Caco-2 (cell line): ENCODE measurements at places on chromosomes 6 and 20.
A peak's percentile ranks its signal among the peaks of the same experiment; 100 is the strongest.

- DNase-seq = no peak
These were observed 98.1 kb downstream of the RALGAPA2 start for GRCh38 chr20:20614391-20614790.

GRCh38 chr6:87945181-87945580 is 102.5 kb upstream of the SPACA1 start:
- DNase-seq = no peak

DNA sequence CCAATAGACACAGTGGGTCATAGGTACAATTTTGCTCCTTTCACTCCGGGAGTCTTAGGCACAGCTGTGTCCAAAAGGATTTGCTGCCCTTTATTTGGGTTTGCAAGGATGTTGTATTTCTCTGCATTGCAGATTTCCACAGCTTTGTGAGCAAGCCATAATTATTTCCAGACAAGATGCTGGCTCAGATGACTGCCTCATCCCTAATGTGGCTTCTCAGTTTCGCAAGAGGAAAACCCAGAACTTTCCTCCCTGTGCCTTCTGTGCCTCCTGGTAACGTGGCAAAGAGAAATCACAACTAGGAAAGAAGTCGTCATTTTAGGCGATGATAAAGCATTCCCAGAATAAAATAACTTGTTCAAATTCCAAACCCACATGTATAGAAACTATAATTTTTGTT is 33.7 kb downstream of the FAM50B start:
- no peak for DNase-seq

- DNase-seq = peak; percentile 32
These were observed 63.1 kb downstream of the MYH7B start for GRCh38 chr20:35018590-35019371.

DNA sequence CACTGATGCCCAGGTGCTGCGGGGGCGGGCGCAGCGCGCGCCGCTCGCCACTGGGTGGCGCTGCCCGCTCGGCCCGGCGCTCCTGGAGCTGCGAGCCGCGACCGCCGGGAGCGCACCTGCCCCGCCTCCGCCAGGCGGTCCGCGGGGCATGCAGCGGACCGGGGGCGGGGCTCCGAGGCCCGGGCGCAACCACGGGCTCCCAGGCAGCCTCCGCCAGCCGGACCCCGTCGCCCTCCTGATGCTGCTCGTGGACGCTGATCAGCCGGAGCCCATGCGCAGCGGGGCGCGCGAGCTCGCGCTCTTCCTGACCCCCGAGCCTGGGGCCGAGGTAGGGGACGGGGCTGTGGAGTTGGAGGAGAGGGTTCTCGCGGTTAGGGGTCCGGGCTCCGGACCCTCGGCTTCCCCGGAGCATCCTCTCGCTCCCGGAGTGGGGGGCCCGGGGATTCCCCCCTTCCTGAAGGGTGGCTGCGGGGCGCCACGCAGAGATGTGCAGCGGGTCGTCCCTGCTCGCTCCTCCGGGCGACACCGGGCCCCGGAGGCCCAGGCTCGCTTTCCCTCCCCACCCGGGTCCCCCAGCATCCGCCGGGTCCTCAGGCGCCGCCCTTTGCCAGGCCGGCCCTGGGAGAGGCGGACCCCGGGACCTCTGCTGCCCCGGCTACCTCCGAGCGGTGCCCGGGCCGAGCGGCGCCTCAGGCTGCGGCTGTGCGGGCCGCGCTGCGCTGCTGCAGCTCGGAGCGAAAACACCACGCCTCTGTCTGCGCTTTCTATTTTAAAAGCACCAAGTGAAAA is at the start of gene BCAS4:
BCAS4 (plus strand) TSS at position 216 of the 789 bp plus-strand sequence; CDS start at position 239, 23 bp downstream.
- DNase-seq = peak; percentile 90

GRCh38 chr6:36547646-36548400 is 544 bp upstream of the STK38 start:
- DNase-seq = no peak

DNA sequence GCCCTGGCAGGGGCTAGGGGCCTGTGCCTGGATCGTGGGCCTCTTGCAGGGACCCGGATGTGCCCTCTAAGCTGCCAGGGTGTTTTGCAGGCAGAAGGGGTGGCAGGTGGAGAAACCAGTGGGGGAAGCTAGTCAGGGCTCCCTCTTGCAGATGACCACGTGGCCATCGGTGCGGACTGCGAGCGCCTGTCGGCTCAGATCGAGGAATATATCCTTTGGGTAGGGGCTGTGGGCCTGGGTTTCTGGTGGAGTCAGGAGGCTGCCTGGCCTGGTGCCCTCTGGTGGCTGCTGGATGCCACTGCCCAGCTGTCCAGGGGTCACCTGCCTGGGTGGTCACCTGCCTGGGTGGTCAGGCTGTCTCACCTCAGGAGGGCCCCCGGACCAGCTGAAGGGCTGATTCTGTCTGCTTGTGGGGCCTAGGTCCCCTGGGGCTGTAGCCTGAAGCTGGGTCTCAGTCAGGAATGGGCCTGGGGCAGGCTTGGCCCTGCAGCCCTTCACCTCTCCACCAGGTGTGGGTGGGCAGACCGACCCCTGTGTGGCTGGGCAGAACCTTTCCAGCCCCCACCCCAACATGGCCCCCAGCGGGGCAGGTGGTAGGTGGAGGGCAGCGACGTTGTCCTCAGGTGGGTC is 6.7 kb downstream of the TCEA2 start:
- DNase-seq = peak; percentile 84

- DNase-seq = no peak
These were observed 81.8 kb downstream of the CLIC5 start for GRCh38 chr6:45933855-45934254.

GRCh38 chr6:111997853-111998208 is 56.1 kb upstream of the CCN6 start:
- no peak for DNase-seq

DNA sequence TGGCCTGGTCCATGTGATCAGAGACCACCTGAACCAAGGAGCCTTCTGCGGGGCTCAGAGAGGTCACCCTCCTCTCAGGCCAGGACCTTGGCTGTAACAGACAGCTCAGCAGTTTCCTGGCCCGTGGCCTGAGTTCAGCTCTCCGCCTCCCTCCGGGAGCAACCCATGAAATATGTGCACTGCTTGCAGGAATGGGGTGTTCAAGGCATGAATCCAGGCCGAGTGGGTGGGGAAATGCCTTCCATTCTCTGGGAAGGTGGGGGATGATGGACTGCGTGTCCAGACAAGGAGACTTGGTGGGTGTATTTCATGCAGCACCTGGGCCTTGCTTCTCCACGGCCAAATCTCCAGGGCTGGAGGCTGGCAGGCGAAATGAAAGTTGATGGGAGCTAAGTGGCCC is 46.0 kb downstream of the SIRPA start:
- no peak for DNase-seq

DNA sequence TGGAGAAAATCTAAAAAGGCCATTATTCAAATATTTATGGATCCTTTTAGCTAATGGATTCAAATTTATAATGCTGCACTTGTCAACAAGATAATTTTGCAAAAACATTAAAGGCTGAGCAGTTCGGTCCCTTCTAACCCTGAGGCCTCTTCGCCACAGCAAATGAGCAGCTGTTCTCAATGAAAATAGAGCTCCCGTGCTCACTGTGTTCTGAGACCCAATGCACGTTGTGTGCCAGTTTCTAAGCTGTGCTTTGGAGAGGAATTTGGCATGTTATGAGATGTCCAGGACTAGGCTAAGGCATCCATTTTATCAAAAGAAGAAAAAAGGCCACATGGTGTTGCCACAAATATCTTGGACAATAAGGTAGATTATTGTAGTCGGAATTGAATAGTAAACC is 220.1 kb upstream of the TSHZ2 start:
- no peak for DNase-seq

- DNase-seq = no peak
These were observed 45.5 kb downstream of the IRF4 start for GRCh38 chr6:437037-437392.

DNA sequence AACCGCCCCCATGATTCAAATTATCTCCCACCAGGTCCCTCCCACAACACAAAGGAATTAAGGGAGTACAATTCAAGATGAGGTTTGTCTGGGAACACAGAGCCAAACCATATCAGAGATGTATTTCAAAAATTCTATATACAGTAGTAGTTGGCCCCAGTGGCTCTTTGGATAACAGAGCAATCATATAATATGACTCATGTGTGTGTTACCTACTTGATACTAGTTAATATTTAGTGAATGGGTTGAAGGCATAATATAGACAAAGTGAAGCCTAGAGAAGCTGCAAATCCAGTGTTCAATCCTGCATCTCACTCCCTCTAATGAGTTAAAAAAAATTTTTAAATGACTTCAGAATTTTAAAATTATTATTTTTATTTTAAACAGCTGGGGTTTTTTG is 43.2 kb downstream of the KAT14 start:
- no peak for DNase-seq

- DNase-seq = no peak
These were observed 18.2 kb downstream of the TBC1D20 start for GRCh38 chr20:444117-444516.

DNA sequence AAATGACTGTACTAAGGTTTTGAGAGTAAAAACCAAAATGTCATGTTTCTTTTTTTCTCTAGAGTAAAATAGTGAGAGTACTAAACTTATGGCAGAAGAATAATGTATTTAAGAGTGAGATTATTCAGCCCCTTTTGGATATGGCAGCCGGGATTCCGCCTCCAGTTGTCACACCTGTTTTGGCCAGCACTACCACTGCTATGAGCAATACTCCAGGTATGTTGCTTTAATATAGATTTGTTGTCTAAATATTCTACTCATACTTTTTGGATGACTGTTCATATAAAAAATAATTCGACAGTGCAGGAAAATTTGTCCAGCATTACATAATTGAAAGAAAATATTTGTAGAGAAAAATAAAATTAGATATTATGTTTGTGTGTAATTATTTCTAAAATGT is 59.5 kb downstream of the SCAF8 start:
- no peak for DNase-seq

DNA sequence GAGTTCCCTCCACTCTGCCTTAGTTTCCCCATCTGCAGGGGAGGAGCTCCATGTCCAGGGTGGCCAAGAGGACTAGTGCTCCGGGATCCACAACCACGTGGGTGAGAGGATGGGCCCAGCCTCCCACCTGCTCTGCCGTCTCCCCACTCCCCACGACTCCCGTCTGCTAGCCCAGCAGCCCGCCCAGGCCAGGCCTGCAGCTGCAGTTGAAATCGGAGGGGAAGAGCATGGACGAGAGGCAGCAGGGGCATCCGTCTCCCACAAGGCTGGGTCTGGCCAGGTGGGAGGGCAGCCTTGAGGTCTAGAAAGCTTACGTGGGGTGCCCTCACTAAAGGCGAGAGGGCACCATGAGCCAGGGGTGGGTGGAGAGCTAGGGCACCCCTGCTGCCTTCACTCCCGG is 8.6 kb downstream of the NOL4L start:
- DNase-seq = no peak

DNA sequence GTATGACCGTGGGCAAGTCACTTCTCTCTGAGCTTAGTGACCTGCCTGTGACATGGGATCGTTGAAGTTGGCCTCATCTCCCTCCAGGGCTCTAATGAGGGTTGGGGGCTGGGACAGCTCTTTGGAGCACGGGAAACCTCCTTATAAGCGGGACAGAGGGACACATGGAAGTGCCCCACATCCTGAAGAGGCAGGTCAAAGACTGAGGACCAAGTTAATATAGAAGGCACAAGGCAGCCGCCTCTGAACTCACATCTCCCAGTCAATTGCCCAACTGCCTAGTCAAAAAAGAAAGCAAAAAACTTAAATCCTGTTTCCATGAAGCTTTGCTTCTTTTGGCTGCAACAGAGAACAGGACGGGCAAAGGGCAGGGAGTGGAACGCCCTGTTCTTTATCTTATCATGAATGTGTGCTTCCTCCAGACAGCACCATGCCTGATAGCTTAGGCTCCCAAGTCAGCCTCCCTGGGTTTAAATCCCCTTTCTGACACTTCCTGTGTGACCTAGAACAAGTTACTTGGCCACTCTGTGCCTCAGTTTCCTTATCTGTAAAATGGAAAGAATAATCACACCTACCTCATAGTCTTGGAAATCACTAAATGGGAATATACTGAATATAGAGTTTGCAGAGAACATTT is 27.1 kb downstream of the LBP start:
- DNase-seq = peak; percentile 73

GRCh38 chr20:3909952-3910366 is 20.8 kb downstream of the PANK2 start:
- no peak for DNase-seq

DNA sequence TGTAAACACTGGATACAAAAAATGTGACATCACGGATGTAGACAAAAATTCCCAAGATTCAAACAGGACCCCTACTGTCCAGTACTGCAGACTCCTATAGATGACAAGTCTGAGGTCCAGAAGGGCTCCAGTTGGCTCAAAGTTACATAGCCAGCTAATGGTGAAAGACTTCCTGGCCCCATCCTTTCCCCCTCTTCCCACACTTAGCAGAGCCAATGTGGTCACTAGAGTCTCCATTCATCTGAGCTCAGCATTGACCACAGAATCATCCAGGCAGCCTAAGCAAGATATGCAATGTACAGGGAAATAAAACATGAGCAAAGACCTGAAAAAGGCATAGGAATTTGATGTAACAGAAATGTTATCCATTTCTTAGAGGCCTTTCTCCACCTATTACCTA is 180.5 kb downstream of the ADAT2 start:
- DNase-seq = no peak

DNA sequence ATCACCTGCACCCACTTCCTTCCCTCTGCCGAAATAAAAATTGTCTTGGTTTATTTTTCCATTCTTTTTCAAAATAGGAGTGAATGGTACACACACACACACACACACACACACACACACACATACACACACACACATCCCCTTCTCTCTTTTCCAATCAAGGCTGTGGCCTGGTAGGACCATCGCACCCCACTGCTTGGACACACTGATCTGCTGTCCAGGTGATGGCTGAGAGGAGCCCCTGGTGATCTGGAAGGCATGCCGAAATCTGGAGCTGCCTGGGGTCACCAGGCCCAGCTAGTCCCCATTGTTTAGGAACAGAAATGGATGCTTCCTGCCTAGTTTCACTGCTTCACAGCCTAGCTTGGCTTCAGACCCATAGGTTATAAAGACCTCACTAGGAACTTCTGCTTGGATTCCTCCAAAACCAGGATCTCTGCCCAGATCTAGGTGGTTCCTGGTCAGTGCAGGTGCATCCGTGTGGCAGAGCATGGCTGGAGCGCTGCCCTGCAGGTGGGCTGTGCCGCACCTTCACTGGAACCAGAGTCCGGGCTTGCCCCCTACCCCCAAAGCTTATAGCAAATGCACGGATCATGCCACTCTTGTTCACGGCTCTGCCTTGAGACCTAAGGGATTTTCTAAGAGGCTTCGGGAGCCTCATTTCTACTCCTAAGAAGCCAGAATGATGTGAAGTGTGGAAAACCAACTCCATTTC is 42.9 kb upstream of the DACT2 start:
- no peak for DNase-seq

DNA sequence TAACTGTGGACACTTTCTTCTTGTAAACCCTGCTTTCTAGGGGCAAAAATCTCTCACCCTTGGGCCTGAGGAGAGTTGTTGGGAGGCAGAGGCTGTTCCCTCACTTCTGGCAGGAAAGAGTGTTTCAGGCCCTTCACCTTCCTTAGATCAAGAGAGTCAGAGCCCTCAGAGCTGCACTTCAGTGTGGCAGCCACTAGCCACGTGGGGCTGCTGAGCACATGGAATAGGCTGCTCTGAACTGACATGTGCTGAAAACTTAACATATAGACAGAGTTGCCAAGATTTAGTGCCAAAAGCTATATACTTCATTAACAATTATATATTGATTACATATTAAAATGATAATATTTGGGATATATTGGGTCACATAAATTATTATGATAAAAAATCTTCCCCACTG is 4.4 kb upstream of the LMBRD1 start:
- no peak for DNase-seq
